Stimulated activated CD8-positive, alpha-beta memory T cell treated with anti-CD3 and anti-CD28 coated beads, Interleukin-2, amount 100 ng/mL, for 1 hour (primary cell): ENCODE measurements at places on chromosomes 6 and 20.

- DNase-seq: no peak
Measured at GRCh38 chr20:3165473-3166337, 6.0 kb upstream of the FASTKD5 start.

GRCh38 chr20:2637246-2637645, 15.2 kb upstream of the NOP56 start:
- no peak for DNase-seq

GRCh38 chr6:101413773-101414172, 20.3 kb downstream of the GRIK2 start:
- DNase-seq: no peak

DNA sequence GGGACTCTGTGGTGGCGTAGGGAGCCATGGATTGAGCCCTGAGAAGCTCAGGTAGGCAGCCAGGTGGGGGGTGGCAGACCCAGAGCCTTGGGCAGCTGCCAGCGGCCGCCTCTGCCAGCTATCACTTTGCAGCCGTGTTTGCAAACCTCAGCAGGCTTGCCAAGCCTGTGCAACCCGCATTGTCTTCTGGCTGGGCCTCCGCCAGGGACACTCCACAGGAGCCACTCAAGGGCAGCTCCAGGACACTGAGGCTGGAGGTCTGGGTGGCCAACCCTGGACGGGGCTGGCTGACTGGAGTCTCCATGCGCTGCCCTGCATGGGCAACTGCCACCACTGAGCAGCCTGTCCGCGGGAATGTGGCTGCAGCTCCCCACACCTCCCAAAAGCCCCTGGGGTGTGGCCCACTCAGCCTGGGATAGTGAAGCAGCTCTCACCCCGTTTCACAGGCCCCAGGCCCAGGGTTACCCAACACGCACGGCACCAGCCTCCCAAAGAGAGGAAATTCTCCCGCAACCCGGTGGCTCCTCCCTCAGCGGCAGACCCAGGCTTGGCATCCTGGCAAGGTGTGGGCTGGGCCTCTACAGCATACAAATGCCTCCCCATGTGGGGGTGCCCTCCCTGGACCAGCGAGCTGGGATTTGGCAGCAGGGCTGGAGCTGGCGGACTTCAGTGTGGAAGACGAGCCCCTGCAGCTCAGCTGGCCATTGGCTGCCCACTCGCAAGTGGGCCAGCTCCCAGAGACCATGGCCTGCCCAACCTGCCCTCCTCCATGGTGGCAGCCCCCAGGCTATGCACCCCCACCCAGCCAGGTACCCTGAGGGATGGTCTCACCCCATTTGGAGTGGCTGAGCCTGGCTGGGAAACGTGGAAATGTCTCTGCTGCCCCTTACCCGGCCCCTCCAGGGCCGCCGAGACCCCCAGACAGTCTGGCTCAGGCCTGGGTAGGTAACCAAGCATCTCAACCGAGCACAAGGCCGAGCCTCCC, 2.9 kb downstream of the CHRNA4 start:
- no peak for DNase-seq

DNA sequence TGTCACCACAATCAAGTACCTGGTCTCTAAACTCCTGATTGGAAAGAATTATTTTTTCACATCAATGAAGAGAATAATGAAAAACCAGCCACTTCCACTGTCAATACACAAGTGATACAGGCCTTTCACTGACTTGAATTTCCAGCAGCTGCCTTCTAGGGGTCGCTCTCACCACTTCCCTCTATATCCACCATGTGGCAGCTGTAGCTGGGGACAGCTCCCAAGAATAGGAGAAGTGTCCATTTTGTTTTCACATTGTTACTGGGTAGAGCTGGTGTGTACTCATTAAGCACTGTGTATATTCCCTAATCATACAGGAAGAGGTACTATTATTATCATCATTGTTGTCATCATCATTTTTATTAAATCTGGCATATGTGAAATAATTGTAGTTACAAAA, 438.4 kb upstream of the SPTLC3 start:
- DNase-seq: no peak

DNA sequence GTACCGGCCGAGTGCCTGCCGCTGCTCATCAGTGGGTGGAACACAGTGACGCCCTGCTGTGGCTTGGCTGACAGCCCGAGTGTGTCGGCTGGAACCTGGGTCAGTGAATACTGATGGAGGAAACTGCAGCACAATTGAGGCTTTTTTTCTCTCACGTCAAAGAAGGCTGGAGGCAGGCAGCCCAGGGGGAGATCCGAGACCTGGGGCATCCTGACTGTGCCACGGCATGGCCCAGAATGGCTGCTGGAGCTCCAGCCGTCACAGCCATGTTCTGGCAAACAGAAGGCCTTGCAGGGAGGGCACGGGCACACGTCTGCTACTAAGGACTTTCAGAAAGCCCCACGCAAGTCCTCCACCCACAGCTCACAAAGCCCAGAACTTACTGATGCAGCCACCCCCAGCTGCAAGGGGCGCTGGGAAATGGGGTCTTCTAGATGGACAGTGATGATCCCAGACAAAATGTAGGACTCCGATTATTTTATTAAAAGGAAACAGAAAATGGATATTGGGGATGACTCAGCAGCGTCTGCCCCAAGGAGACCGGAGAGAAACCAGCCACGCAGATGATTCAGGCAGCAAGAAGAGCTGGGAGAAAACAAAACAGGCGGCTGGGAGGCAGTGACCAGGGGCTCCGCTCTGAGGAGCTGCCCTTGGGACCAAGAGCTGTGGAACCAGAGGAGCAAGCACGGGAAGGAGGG, 140.0 kb downstream of the TAF4 start:
- no peak for DNase-seq

GRCh38 chr6:3898265-3898994, 49.3 kb downstream of the FAM50B start:
- no peak for DNase-seq

DNA sequence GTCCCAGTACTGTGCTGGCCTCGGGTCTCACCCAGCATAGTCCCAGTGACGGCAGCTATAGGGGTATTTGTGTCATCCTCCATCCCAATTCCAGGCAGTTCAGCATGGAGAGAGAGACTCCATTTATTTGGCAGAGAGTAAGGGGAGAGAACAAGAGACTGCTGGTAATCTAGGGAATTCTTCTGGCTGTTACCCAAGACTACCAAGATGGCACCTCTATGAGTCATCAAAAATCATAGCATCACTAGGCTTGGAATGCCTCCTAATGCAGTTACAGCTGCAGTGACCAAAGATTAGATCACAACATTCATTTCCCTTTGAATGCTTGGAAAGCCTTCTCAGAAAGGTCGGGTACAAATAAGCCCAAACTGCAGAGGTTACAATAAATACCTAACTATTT, 660.4 kb upstream of the FLRT3 start:
- no peak for DNase-seq

- DNase-seq: no peak
Measured at GRCh38 chr6:148761527-148762011, 14.7 kb downstream of the UST start.

DNA sequence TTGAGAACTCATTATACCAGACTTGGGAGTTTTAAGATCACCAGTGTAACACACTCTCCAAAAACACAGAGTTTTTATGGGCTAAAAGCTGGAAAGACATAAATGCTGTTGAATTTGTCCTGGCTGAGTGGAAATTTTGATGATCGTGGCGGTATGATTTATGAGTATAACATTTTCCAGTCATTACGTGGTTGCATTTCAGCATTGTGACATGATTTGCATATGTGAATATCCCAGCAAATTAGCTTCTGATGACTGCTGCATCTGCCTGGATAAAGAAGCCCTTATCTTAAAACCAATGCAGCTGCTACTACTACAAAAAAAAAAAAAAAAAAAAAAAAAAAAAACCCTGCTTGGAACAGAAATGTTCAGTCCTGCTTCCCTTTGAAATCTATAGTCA, 850.9 kb downstream of the TFAP2A start:
- DNase-seq: no peak

- no peak for DNase-seq
Measured at GRCh38 chr20:17666481-17666880, 15.6 kb downstream of the RRBP1 start.
